ENCODE measurements at places on chromosomes 3 and 15.

GRCh38 chr15:98923171-98923570, 84.4 kb downstream of the PGPEP1L start:
- no peak for DNase-seq

GRCh38 chr15:83769411-83769999, 115.6 kb downstream of the ADAMTSL3 start:
- no peak for DNase-seq

GRCh38 chr15:78004919-78005634, 72.4 kb downstream of the TBC1D2B start:
- no peak for DNase-seq

GRCh38 chr3:197088370-197088769, 58.8 kb upstream of the MELTF start:
- DNase-seq = no peak

DNA sequence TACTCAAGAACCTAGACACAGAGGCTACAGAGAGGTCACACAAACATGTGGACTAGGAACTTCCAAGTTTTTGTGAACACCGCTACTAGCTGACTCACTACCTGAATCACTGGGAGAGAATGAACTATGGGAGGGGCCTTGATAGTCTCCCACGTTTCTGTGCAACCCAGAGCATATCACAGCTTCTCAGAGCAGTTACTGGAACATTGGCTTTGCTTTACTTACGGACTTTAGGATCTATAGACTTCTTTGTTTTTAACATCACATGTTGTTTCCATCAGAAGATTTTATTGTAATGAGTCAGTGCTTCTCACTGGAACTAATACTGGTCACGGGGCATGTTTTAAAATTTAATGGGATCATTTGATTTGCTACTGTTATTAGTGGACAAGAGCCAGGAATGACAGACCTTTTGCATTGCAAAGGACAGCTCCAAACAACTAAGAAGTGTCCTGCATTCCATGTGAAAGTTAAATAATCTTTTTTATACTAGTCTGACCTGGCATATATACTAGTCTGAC, 35.6 kb downstream of the RTP4 start:
- DNase-seq = no peak
